Stimulated activated CD8-positive, alpha-beta memory T cell treated with anti-CD3 and anti-CD28 coated beads, Interleukin-7, amount 100 ng/mL, for 4 hours (primary cell): ENCODE measurements at places on chromosomes 2 and 18.
A peak's percentile ranks its signal among the peaks of the same experiment; 100 is the strongest.

DNA sequence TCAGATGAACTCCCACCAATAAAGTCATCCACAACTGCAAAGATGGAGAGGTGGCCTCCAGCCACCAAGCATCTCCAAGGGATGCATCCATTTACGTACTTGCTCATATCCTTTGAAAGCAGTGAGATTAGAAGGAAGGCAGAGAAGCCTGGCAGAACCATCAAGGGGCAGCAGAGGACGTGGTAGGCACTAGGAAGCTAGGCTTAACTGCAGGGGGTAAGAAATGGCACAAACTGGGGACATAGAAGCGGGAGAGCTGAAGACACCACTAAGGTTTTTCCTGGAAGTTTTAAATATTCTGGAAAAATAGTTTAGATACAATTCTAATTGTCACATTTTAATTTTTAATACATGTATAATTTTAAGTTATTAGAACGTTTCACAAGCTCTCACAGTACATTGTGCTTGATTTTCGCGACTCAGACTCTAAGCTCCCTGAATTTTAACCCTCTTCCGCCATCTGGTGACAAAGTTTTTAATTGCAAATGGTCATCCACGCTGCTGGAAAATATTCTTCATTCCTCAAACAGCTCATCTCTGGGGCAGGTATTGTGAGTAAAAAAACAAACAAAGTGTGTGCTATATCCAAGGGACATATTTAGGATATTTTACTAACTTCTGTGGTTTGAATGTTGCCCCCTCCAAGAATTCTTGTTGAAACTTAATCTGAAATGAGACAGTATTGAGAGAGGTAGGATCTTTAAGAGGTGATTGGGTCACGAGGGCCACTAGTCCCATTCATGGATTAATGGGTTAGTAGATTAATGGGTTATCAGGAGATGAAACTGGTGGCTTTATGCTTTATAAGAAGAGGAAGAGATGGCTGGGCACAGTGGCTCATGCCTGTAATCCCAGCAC, 1.6 kb upstream of the PSTPIP2 start:
- DNase-seq: peak; percentile 34

GRCh38 chr18:75462178-75462832, 34.8 kb upstream of the SMIM21 start:
- no peak for DNase-seq

DNA sequence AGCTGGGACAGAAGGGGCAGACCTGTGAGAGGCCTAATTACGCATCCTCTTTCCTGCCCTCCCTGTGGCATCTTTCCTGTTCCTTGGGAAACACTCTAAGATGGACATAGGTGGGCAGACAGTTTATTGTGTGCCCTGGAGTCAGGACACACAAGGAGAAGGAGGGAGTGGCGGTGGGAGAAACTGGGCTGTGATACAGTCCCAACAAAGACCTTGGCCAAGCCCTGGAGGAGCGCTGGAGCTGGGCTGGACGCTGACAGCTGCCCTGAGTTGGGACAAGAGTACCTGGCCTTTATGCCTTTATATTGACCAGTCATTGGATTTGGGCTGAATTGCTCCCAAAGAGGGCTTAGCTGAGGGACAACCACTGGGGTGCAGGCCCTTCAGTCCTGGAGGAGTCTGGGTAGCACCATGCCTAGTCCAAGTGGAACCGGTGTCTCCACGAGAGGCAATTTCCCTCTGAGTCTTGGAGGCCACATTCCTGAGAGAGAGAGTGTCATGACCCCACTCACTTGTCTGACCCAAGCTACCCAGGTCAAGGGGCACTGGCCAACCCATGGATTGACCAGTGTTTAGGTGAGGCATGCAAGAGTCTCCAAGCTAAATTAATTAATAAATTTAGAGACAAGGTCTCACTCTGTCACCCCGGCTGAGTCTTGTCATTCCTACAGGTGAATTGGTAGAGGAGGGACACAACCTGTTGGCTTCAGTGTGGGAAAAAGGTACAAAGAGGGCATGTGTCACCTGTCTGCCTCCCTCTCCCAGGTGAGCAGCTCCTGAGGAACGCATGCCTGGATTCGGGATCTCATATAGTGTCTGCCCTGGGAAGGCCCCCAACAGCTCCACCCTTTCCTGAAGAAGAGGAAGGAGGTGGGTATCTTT, 107.1 kb upstream of the ST3GAL5 start:
- DNase-seq: no peak

DNA sequence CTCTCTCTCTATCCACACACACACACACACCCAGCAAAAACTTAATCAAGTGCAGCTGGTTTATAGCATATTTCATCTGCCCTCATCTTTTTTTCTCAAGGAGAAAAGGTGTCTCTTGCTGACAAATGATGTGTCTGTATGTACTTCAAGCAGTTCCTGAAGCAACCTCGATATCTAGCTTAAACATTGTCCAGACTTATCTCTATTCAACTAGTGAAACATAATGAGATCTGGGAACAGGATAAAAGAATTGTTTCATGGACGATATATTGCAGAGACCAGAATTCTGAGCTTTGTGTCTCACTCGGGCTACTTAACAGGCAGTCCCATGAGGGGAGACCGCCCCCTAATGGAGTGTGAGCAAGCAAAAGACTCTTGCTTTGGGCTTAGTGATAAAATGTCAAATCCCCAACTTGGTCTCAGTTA, 929.2 kb upstream of the SOX11 start:
- DNase-seq: no peak

DNA sequence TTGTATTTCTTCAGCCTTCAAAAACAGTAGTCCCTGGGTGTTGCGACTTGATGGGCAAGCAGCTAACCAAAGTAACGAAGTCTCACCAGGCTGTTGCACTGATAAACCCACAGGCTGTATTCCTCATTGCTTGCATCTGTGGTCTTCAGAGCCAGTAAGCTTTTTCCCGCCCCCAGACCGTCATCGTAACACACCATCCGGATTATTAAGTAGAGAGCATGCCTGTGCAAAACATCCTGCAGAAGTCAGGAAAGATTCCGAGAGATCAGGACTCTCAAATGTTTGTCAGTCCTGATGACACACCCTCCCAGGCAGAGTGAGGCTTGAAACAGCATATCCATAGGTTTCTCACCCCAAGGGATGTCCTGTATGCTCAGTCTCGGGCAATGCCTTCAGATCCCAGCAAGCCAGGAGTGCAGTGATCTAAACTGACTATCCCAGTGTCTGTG, 15.9 kb downstream of the ITGB1BP1 start:
- DNase-seq: no peak

DNA sequence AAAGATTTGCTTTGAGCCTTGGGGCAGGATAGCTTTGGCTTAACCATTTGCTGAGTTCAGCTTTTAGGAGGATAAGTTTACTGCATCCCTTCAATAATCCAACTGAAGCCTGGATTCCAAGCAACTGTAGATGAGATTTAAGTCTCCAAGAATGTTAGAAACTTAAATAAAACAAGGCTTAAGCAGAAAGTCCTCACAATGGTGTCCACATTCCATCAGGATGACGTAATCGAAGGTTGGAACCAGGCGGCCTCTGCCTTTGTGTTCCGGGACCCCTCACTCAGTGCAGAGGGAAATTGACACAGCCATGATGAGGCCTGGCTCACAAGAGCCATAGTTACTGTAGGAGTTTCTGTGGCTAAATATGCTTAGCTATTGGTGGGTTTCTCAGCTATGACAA, 260.4 kb downstream of the LPIN1 start:
- DNase-seq: no peak

DNA sequence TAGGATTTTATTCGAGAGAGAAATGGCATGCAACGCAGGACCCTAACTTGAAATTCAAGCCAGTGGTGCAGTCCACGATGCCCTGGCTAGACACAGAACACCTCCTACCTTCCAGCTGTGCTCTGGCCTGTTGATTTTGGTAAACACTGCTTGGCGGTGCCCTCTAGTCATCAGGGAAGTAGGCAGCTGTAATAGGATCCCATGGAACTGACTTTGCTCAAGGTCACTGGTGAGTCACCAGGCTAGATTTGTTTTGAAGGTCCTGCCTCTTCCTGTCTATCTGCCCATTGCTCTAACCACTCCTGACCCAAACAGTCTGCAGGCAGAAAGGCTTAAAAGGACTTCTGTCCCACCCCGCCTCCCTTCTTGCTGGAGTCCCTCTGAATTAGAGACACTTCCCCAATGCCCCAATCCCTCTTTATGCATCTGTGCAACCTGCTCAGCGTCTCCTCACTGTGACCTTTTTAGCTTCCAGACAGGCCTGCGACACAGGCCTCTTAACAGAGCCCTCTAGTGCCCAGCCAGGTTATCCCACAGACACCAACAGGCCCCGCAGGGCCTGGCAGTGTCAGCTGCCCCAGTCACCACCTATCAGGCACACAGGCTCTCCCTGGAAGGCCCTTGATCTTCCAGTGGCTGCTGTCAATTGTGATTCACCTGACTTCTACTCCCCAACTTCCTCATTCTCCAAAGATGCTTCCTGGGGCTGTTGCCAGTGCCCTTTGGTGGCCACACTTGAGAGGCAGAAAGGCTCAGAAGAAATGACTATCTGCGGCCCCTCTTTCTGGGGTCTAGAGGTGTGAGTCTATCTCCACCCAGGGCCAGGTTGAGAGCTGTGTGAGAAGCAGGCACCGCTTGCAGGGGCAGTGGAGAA, 5.2 kb downstream of the TMEM127 start:
- no peak for DNase-seq

- no peak for DNase-seq
These were observed 44.9 kb downstream of the MALT1 start for GRCh38 chr18:58716060-58716756.

DNA sequence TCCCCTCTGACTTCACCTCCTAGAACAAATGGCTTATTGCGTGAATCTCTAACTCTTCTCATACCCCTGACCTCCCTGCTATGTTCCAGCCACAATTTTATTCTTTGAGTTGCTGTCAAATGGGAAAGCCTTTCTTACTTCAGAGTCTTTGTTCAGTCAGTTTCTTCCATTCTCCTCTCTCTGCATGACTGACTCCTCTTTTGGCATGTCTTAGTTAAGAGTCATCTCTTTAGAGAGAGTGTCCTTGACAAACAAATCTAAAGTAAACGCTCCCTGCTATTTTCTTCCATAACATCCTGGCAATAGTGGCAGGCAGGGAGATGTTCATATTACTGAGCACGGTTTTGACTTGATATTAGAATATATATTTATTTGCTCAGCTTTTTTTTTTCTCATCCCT, 170.7 kb upstream of the ERBB4 start:
- no peak for DNase-seq

DNA sequence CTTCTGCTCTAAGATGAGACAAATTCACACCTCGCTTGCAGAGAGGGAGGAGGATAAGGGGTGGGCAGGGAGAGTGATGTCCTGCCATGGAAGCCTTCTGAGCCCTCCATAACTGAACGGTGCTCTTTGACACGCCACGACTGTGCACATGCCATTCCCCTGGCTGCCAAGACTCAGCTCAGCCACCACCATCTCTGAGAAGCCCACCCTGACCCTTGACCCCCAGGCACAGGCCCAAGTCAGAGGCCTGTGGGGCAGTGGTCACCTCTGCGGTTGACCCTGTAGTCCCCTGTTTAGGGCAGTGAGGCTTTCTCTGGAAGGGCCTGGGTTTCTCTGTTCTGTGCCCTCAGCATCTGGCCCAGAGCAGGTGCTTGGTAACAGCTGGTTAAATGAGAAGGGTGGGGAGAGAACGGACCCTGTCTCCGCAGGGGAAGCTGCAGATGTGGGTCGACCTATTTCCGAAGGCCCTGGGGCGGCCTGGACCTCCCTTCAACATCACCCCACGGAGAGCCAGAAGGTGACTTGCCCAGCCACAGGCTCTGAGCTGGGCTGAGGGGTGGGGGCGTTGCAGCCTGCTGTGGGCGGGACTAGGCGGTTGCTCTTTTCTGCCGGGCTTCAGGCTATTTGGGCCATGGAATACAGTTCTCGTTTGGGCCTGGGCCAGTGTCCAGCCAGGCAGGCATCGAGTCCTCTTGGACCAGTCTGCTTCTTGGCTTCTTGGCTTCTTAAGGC, 215.1 kb downstream of the DYSF start:
- no peak for DNase-seq

DNA sequence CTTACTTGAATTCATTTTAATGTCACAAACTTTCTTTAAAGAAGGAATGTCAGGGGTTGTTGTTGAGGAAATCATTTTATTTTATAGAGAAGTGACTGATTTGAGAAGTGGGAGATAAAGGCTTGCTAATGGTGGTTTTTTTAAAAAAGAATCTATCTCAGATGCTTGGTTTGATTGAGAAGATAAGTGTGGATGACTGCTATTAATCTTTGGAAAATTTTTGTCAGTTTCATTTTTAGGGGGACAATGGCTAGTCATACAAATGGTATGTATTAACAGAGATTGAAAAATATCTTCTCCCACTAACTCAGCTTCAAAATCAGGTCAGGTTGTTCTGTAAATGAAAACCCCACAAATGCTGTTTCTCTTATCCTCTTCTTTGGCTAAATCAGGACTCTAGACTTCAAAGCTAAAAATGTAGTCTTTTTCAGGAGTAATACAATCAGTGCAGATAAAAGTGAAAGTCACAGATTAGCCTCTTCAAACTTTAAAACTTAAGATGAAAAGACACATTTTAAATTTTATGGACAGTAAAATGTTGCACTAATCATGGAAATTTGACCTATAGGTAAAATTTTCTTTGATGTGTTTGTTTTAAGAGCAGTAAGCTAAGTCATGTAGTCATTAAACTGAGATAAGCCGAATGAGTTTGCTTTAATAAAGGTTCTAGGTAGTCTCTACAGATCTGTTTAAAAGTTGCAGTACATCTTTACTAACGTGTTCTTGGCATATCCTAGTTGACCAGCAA, 674.2 kb upstream of the VRK2 start:
- no peak for DNase-seq

DNA sequence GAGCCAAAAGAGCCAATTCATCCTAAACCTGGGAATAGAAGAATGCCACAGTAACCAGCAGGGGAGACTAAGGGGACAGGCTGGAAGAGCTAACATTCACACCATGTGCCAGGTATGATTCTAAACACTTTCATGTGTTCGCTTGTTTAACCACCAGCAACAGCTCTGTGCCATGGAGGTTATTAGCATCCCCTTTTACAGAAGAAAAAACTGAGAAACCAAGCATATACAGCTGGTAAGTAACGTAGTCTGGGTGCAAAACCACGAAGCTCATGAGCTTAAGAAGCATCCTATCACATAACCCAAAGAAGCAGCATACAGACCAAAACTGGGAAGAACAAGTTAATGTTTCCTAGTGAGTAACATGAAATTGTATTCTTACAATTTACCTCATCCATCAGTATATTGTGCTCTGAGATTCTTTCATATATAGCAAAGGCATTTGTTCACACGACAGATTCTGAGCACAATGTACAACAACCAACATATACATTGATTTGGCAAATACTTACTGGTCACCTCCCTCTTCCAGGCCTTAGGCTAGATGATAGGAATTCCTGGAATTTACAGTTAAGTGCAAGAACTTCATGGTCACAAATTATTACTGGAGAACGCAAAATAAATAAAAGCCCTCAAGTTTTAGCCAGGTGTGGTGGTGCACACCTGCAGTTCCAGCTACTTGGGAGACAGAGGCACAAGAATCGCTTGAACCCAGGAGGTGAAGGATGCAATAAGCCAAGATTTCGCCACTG, 36.5 kb upstream of the HNRNPA3 start:
- DNase-seq: no peak

DNA sequence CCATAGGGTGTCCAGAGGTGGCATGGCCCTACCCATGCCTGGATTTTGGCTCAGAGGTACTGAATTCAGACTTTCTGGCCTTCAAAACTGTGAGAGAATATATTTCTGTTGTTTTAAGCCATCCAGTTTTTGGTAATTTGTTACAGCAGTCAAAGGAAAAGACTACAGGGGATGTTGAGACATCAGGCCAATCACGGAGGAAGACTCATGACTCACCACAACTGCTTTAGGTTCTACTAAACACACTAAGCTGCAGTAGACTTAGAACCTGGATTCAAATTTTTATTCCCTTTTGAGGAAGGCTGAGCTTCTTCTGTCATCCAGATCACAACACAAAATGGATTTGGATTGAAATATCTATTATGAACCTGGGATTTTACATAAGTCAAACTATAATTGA, 12.0 kb upstream of the C2orf66 start:
- no peak for DNase-seq

- no peak for DNase-seq
These were observed 52.5 kb downstream of the SERTAD2 start for GRCh38 chr2:64601034-64601754.
